Central memory CD4-positive, alpha-beta T cell (primary cell): ENCODE measurements at places on chromosomes 3 and 15.
A peak's percentile ranks its signal among the peaks of the same experiment; 100 is the strongest.

GRCh38 chr3:58068122-58068809 lies 60.0 kb downstream of the FLNB start:
- DNase-seq = no peak

- no peak for DNase-seq
Observed at GRCh38 chr3:188008582-188009213, 145.3 kb upstream of the LPP start.

GRCh38 chr3:116179091-116179490 lies 266.2 kb downstream of the LSAMP start:
- DNase-seq = no peak

GRCh38 chr3:62319570-62320243 lies 53.6 kb downstream of the FEZF2 start:
- no peak for DNase-seq

GRCh38 chr3:14405360-14406238 lies 3.2 kb downstream of the SLC6A6 start:
- DNase-seq = no peak

- DNase-seq = no peak
Observed at GRCh38 chr3:159977295-159977694, 11.3 kb upstream of the IL12A start.

GRCh38 chr3:146313746-146314111 lies 62.8 kb upstream of the PLSCR4 start:
- no peak for DNase-seq

GRCh38 chr15:100731267-100732152 lies 129.1 kb downstream of the ASB7 start:
- DNase-seq = no peak

DNA sequence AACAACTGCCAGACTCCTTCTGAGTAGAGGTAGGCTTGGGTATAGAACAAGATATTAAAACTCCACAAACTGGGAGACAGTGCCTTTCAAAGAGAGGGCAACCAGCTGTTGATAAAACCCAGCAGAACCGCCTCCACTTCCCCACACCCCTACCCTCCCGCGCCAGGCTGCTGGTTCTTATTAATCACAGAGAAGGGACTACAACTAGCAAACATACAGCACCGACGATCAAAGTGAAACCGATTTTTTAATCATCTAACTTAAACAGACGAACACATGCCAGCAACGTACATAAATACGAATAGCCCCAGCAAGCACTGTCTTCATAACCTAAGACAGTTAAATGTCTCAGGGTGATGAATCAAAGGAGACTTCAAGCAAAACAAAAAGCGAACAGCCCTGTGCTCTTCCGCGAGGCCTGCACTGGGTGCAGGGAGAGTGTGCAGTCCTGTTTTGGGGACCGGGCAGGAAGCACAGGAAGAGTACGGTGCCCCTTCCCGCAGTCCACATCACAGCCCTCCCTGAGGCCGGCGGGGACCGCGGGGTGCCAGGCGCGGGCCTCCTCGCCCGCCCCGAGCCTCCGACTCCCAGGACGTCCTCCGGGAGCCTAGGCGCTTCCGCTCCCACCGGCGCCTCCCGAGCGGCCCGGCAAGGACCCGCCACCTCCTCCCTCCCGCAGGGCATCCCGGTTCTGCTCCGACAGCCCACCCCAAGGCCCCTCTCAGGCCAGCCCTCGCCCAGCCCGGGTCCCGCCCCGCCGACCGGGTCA lies 75.1 kb upstream of the VGLL4 start:
- DNase-seq = peak; percentile 39

DNA sequence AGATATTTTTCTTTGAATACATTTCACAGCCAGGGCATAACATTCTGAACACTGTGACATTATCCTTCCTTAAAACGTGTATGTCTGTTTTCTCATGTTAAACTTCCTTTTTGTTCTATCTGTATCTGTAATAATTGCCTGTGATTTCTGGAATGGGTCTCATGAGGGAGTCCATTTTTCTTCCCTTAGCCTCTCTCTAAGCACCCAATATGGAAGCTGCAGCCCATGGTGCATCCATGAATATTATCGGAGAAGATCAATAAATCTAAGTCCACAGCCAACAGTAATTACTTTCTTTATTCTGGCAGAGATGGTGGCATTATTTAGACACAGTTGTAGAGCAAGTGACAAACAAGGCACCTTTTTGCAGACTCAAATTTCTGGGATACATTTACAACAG lies 671.1 kb downstream of the TUSC7 start:
- DNase-seq = no peak

DNA sequence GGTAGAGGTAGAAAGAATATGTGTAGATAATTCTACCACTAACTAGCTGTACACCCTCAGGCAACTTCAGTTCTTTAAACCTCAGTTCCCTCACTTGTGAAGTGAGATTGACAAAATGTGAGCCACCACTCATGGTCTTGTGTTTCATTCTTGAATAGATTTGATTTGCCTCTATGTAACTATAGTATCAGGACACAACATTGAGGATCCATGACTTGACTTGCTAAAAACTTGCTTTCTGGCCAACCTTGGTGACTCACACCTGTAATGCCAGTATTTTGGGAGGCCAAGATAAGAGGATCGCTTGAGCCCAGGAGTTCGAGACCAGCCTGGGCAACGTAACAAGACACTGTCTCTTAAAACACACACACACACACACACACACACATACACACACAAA lies 115.8 kb upstream of the FLNB start:
- no peak for DNase-seq

DNA sequence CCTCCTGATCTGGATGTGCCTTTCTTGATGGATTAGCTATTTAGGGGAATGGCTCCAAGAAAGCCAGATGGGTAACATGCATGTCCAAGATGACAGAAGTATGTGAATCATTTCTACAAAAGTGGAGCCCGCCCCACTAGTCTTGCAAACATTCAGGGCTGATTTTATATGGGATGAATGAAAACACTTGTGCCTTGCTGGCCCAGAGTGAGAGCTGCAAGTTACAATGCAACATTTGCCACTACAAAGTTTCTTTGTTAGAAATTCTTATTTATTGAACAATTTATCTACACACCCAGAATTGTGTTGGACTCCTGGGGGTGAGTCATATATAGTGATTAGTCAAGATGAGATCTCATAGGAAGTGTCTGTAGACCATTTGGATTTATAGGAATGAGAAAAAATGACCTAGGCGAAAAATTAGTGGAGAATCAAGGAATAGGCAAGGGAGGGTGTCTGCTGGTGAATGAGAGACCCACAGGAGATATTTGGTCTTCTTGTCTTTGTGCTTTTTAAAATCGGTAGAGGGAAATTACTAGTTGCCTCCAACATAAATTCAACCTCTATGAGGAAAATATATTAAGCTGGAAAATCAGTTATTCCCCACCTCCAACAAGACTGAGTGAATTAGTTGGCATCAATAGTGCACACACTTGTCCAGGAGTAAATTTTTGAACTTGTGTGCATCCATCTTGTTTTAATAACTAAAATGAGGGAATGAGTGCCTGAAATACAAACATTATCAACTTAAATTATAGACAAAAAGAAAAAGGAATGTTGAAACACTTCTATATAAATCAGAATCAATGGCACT lies 53.5 kb upstream of the DCBLD2 start:
- no peak for DNase-seq

DNA sequence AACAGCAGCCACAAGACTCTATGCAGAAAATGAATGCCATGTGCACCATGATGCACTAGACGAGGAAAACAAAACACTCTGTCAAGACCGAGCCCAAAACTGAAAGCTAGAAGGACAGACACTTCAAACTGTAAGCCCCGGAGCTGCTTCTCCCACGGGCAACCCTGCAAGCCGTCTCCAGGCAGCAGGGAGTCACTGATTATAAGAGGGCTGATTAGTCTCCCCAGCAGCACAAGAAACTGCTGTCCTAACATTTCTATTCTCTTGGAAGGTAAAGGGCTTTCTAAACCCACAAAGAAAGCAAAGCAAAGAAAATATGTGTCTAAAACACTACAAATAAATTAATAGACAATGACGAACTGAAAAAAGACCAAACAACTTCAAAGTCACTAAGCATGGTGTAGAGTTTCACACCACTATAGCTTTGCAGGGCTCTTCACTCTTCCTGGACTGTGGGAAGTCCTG lies 15.5 kb downstream of the TBC1D2B start:
- peak; percentile 50 for DNase-seq

GRCh38 chr15:33022629-33023028 lies 171.9 kb downstream of the FMN1 start:
- DNase-seq = no peak

- DNase-seq = no peak
Observed at GRCh38 chr3:101081999-101082398, 88.8 kb upstream of the ABI3BP start.
